Activated B cell treated with CpG ODN at 0.5 μM for 24 hours (primary cell): ENCODE measurements at places on chromosomes 7 and 10. TPM values are rescaled to one million over a fixed set of nuclear protein-coding genes. Genes with fewer than 3 reads are reported as not detected.
A peak's percentile ranks its signal among the peaks of the same experiment; 100 is the strongest.

DNA sequence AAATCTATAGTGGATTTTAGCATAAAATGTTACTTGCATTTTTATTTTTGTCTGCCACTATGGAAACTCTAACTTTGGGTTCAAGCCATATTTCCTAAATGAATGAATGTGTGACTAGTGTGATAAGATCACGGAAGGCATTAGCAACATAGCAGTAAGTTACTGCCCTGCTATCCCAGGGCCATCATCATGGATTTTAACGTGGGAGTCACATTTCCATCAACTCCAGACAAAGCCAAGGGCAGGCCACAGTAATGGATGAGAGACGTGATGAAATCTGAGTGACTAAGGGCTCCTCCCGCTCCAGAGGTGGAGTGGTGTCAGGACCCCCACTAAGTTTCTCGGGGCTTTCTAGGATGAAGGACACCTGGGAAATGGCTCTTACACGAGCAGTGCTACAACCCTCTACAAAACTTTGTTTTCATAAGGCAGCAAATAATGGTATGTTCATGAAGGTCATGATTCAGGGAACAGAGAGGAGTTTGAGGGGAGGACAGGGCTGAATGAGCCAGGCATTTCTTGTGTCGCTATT is 34.3 kb downstream of the C10orf120 start:
- H3K36me3 ChIP-seq: no peaks in the 10 kb centered on the region
- no peaks in the 10 kb centered on the region for H3K4me1 ChIP-seq
- H3K4me3 ChIP-seq: no peak overlapping the region
- H3K27me3 ChIP-seq: peaks cover 5% of the 10 kb centered on the region
- no peak overlapping the region for H3K27ac ChIP-seq

Gene FAM25A
- not detected in 2 replicates for total RNA-seq

- no peak for DNase-seq
- peaks cover 31% of the 10 kb centered on the region for H3K27me3 ChIP-seq
- no peaks in the 10 kb centered on the region for H3K4me1 ChIP-seq
- H3K4me3 ChIP-seq: no peak overlapping the region
- no peaks in the 10 kb centered on the region for H3K36me3 ChIP-seq
- H3K27ac ChIP-seq: no peak overlapping the region
These were observed 246.6 kb downstream of the ADRA2A start for GRCh38 chr10:111323389-111323966.

- DNase-seq: peak; percentile 91
- H3K27ac ChIP-seq: peak within 1 kb of the TSS; percentile 84
- H3K4me3 ChIP-seq: peak within 1 kb of the TSS; percentile 89
- no peaks in the 10 kb centered on the region for H3K27me3 ChIP-seq
- peaks cover 18% of the 10 kb centered on the region for H3K4me1 ChIP-seq
These were observed at the start of gene COPS6 for GRCh38 chr7:100088621-100089457. Gene COPS6 (plus strand): TSS chr7:100088969. CDS start chr7:100088991, 22 bp downstream.

DNA sequence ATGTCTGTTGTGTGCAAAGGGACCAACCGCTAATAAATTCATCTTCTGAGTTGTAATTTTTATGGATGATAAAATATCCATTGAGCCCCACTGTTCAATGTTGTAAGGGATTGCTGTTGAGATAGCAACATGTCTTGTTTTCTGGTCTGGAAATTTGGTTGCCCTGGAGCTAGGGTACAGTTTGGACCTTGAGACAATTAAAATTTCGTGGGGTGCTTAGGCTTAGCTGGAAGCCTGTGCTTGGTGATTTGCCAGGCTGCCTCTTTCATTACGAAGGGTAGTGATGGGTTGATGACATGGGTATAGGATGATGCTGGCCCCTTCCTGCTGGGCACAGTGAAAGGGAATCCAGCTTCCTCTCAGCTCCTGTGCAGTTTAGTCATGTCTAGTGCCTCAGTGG is 43.6 kb downstream of the PLCE1 start:
- no peak for DNase-seq
- no peak overlapping the region for H3K27ac ChIP-seq
- no peak overlapping the region for H3K4me3 ChIP-seq

DNA sequence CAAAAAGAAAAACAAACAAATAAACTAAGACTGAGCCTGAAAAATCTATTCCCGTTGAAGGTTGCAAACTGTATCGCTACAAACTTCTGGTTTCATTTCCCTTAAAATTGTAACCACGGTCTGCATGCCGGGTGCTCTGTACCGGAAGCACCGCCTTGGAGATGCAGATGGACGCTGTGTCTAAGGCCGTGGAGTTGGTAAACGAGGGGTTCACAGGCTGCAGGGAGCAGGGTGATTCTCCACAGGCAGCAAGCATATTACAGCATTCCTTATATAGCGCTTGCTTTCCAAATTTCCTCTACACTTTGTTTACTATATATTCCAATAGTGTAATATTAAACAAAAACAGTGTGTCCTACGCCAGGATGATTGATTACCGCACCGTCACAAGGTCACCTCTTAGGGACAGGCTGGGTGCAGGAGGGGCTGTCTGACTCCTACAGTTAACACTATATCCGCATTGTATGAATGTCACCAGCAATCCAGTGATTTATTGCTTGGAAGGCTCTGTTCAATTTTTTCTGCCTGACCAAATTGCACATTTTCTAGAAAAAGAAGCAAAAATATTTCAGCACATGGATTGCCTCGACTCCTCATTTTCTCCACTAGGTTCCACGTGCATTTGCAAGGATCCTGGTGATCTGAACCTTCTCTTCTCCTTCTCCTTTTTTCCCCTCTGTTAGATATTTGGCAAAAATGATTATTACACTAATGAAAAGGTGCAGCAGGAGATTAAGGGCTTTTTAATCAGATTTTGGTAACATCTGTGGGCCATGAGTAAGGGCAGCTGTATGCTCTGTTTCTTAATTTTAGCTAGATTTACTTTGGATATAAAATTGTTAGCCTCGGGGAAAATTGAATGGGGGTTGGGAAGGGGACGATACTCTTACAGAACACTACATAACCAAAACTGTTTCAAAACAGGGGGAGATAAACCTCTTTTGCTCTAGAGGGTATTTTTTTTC is 325.8 kb upstream of the MGMT start:
- no peak for DNase-seq
- peaks cover 8% of the 10 kb centered on the region for H3K4me1 ChIP-seq
- no peak overlapping the region for H3K27ac ChIP-seq
- peaks cover 2% of the 10 kb centered on the region for H3K27me3 ChIP-seq

DNA sequence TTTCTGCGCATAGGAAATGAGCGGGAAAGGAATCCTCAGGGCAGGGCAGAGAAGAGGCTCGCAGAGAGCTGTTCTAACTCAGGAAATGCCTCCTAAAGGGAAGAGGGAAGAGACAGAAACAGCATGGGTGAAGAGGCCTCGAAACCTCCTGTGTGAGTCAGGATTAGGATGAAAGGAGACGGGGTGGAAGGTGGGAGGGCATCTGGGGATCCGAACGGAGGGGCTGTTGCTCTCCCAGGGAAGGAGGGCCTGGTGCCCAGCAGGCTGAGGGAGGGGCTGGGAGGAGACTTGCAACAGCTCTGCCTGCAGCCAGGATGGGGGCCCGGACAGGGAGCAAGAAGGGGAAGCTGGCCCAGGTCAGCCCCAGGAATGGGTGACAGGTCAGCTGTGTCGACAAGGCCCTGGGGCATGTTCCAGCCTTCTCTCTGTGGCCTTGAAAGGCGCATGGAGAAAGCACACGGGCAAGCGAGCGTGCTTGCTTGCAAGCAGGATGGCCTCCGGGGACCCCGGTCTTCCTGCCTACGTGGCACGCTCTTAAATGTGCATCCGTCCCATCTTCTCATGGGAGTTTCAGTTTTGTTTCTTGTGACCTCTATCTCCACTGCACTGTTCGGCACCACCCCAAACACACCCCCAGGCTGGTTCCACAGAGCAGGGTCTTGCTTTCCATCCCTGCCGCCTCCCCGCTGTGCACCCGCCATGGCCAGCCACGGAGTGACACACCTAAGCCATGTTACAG is 63.5 kb downstream of the HIPK2 start:
- peaks cover 25% of the 10 kb centered on the region for H3K36me3 ChIP-seq
- no peaks in the 10 kb centered on the region for H3K27me3 ChIP-seq
- H3K4me3 ChIP-seq: peak overlapping the region; percentile 75
- H3K27ac ChIP-seq: peak overlapping the region; percentile 82
- peak; percentile 42 for DNase-seq

DNA sequence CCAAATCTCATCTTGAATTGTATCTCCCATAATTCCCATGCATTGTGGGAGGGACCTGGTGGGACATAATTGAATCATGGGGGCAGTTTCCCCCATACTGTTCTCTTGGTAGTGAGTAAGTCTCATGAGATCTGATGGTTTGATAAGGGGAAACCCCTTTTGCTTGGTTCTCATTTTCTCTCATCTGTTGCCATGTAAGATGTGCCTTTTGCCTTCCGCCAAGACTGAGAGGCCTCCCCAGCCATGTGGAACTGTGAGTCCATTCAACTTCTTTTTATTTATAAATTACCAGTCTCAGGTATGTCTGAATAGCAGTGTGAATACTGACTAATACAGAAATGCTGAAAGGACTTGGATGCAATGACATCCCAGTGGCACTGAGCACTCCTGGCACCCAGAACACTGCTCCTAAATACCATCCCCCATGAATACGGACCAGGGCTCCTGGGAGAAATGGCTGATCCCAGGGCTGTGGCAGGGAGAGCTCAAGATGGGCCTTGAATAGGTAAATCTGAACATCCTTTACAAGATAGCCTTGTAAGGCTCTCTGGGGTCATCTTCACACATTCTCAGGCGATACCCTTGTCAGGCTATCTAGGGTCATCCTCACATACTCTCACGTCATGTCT is 19.4 kb downstream of the ZFAND2A start:
- no peaks in the 10 kb centered on the region for H3K27me3 ChIP-seq
- H3K4me1 ChIP-seq: peaks cover 61% of the 10 kb centered on the region
- H3K27ac ChIP-seq: peak overlapping the region; percentile 85
- H3K4me3 ChIP-seq: peak overlapping the region; percentile 66
- DNase-seq: no peak

Gene ARHGEF5
- total RNA-seq: 6.4 and 7.4 TPM in 2 replicates

Gene HYCC1
- total RNA-seq: 39.9 and 41.9 TPM in 2 replicates

- H3K27me3 ChIP-seq: peaks cover 7% of the 10 kb centered on the region
- H3K36me3 ChIP-seq: no peaks in the 10 kb centered on the region
- no peaks in the 10 kb centered on the region for H3K4me1 ChIP-seq
- H3K4me3 ChIP-seq: no peak overlapping the region
- H3K27ac ChIP-seq: no peak overlapping the region
- DNase-seq: no peak
These were observed 1.2 kb upstream of the OR2F1 start for GRCh38 chr7:143953421-143953820.

DNA sequence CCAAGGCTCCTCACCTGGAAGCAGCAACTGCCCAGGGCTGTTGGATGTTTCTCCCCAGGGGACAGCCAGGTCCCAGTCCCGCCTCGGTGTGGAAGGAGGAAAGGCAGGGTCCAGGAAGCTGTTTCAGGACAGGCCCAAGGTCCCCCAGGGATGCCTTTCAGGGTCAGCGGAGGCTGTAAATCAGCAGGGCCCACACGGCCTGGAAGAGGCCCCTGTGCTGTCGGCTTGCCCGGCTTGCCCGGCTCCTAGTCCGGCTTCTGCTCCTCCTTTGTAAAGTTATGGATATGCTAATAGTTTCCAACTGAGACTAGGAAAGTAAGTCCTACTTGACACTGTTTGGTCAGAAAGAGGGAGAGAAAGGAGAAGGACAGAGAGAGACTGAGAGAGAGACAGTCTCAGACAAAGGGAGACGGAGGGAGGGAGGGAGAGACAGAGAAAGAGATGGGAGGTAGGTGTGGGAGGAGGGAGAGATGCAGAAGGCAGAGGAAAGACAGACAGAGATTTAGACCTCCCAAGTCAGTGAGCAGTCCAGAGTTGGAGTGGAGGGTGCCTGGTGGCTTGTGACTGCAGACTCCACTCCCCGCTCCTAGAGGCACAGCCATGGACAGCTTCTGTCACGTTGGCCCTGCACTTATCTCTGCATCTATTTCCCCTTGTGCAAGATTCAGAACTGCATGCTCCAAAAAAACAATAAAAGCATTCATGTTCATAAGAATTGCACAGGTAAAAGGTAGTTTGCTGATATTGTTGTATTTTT is 10.5 kb downstream of the IKZF1 start:
- no peaks in the 10 kb centered on the region for H3K27me3 ChIP-seq
- no peak for DNase-seq
- peak overlapping the region; percentile 96 for H3K27ac ChIP-seq

DNA sequence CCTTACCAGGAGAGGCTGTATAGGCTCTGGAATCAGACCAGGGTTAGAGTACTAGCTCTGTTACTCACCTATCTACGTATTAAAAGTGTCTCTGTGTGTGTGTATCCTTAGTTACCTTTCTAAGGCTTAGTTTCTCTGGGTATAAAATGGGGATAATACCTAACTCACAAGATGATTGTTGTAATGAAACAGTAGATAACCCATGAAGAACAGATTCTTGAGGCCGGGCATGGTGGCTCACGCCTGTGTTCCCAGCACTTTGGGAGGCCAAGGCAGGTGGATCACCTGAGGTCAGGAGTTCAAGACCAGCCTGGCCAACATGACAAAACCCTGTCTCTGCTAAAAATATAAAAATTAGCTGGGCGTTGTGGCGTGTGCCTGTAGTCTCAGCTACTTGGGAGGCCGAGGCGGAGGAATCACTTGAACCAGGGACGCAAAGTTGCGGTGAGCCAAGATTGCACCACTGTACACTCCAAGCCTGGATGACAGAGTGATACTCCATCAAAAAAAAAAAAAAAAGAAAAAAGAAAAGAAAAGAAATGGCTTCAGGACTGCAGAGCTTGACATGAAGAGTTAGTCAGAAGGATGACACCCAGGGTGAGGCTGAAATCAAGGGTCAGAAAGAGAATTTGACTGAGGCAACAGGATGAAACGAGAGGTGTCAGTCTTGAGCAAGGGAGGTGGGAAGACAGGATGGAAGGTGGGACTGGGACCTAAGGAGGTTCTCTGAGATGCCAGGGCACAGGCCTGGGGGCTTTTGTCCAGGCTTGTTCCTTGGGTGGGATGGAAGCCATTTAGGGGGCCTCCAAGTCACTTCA is 33.4 kb downstream of the PRKAR2B start:
- H3K36me3 ChIP-seq: no peaks in the 10 kb centered on the region
- no peak overlapping the region for H3K4me3 ChIP-seq
- no peak overlapping the region for H3K27ac ChIP-seq
- no peaks in the 10 kb centered on the region for H3K27me3 ChIP-seq
- no peak for DNase-seq
- H3K4me1 ChIP-seq: no peaks in the 10 kb centered on the region

Gene NEUROD6
- total RNA-seq: not detected in 2 replicates

DNA sequence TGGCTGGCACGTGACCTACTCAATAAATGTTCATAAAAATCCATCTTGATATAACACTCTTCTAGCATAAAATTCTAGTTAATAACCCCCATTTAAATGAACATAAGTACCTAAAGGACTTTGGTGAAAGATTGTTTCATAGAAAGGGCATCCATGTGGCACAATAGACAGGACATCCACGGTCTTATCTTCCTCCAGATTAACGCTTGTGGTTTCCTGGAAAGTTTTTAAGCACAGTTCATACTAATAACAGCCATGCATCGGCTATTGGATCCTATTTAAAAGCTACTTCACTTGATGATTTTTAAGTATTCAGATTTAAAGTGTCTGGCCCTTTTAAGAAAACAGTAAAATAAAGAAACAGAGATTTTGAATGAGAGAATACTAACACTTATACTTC is 288.3 kb downstream of the AHR start:
- no peak for DNase-seq
- no peaks in the 10 kb centered on the region for H3K4me1 ChIP-seq
- no peak overlapping the region for H3K4me3 ChIP-seq
- no peaks in the 10 kb centered on the region for H3K27me3 ChIP-seq
- H3K36me3 ChIP-seq: no peaks in the 10 kb centered on the region

GRCh38 chr10:35384265-35384868 is 48.1 kb downstream of the CCNY start:
- no peaks in the 10 kb centered on the region for H3K27me3 ChIP-seq
- DNase-seq: no peak
- H3K4me1 ChIP-seq: peaks cover 50% of the 10 kb centered on the region
- H3K36me3 ChIP-seq: peaks cover 9% of the 10 kb centered on the region

Gene TNS3
- 29.4 and 30.3 TPM in 2 replicates for total RNA-seq

Gene KCTD7
- 12.8 and 13.2 TPM in 2 replicates for total RNA-seq
